Nephron progenitor cell (in vitro differentiated cells): ENCODE measurements at places on chromosomes 2 and 18.

DNA sequence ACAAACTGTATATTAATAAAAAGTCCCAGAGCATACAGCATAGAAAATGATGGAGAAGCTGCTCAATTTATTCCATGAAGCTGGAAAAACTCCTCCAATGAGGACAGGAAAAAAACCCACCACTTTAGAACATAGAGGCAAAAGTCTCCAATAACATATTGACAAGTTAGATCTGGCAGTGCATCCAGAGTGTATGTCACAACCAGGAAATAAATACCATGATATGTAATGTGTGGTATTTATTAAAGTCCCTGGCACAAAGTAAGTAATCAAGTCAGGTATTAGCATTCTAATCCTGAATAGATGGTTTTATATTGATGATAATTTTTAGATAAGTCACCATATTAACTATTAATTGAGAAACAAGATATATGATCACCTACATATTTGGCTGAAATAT lies 427.3 kb upstream of the HS6ST1 start:
- DNase-seq = no peak

DNA sequence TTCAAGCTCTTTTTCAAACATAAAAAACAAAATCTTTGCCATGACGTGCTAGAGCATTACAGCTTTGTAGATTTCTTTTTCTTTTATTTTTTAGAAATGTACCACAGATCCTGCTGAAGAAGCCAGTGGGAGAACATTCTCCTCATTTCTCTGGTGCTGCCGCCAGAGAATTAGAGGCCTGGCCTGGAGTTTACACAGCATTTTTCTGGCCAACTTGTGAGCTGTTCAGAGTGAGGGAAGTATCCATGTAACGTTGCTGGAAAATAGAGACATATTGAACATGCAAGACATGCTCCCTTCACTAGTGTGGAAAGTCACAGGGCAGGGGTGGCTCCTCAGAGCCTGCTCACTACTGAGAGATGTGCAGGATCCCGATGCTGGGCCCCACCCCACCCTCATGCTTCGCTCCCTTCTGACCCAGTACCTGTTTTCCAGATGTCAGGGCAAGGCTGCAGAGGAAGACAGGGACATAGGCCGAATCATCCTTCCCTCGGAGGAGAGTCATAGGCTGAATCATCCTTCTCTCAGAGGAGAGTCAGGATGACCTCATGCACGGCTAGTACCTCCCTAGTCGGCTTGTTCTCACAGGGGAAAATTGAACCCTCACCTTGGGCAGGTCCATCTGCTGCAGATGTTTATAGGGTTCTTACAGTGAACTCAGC lies 298.5 kb downstream of the INSIG2 start:
- DNase-seq = no peak

- no peak for DNase-seq
Measured at GRCh38 chr2:240167588-240167880, 27.1 kb upstream of the OTOS start.

DNA sequence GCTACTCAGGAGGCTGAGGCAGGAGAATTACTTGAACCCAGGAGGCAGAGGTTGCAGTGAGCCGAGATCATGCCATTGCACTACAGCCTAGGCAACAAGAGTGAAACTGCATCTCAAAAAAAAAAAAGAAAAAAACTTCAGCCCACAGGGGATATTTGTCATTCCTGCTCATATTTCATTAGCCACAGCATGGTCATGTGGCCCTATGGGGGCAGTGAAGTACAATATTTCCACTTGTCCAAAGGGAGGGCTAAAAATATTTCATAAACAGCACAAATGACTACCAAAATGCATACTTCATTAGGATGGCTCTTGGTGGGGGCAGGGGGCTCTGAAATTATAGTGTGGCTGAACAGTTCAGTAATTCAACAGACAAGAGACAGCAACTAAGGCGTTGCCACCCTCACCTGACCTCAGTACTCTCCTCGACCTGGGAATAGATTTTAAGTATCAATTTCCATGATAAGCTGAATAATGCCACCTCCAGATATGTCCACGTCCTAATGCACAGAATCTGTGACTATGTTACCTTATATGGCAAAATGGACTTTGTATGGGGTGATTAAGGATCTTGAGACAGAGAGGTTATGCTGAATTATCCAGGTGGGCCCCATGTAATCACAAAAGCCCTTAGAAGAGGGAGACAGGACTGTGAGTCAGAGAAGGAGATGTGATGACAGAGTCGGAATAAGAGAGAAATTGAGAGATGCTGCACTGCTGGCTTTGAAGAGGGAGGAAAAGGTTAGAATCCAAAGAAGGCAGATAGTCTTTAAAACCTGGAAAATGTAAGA lies 158.2 kb upstream of the CRIM1 start:
- no peak for DNase-seq

DNA sequence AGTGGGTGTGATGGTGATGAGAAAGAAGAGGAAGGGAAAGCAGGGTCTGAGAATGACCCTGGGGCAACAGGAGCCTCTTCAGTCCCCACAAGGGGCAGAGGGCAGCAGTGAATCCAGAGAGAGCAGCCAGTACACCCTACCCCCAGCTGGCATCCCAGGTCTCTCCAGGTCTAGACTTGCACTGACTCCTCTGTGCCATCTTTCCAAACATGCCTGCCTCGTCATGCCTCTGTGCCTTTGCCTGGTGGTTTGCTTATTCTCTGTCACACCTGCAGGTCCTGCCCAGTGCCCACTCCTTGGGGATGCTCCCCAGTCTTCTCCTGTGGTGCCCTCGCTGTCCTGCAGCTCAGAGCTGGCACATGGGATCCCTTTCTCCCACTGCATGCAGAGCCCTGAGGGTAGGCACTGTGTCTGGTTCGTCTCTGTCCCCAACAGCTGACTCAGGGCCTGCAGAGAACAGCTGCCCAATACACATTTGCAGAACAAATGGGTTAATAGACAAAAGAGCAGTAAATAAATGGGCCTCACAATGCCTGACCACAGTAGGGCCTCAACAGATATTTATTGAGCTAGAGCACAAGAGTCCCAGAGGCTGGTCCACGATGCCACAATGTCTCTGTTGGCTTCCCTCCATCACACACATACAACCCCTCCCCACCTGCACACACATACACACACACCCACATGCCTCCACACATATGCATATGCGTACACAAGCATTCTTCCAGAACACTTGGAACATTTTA lies 89.8 kb downstream of the HS1BP3 start:
- DNase-seq = no peak

DNA sequence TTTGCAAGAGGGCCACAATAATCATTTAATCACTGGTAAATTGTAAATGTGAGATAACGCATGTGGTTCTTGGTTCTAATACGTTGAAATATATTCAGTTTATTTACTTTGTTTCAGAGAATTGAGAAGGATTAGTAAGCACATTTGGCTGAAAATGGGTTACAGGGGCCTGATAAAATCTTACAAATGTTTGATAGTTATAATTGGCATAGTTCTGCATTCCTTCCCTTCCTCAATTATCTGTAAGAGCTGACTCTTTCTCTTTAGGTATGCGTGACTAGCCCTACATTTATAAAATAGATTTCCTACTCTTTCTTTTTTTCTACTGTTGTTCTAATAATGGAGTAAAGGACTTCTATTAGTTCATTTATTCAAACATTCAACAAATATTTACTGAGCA lies 685.2 kb downstream of the NUP35 start:
- DNase-seq = no peak

- DNase-seq = no peak
Measured at GRCh38 chr2:55415300-55415699, 4.4 kb downstream of the CCDC88A start.

GRCh38 chr2:85950743-85951142 lies 62.0 kb upstream of the ST3GAL5 start:
- no peak for DNase-seq
